ENCODE measurements at places on chromosomes 1 and 21.

DNA sequence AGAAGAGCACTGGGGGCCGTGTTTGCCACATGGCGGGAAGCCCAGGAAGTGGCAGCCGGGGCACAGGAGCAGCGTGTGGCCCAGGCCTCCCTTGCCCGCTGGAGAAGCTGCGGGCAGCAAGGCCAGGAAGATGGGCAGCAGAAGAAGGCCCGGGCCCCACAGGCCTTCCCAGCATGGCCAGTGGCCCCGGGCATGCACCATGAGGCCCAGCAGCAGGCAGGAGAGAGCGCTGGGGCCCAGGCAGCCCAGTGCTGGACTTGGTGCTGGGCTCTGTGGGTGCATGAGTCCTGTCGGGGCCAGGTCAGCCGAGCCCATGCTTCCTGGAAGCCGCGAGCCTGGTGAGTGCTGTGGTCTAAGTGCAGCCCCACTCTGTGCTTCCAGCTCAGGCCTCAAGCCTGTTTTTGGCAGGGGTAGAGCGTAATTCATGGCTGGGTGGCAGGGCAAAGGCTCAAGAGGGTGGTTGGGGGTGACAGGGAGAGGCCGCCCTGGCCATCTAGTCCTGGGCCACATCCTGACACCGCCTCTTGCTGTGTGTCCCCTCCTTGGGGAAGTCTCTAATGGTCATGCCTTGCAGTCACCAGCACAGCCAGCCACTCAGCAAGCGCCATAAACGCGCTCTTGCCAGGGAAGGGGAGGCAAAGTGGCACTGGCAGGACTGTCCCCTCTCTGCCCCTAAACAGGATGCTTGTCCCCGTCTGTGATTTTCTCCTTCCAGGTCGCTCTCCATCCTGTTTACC, 21.3 kb downstream of the MTHFR start:
- no peak for DNase-seq

DNA sequence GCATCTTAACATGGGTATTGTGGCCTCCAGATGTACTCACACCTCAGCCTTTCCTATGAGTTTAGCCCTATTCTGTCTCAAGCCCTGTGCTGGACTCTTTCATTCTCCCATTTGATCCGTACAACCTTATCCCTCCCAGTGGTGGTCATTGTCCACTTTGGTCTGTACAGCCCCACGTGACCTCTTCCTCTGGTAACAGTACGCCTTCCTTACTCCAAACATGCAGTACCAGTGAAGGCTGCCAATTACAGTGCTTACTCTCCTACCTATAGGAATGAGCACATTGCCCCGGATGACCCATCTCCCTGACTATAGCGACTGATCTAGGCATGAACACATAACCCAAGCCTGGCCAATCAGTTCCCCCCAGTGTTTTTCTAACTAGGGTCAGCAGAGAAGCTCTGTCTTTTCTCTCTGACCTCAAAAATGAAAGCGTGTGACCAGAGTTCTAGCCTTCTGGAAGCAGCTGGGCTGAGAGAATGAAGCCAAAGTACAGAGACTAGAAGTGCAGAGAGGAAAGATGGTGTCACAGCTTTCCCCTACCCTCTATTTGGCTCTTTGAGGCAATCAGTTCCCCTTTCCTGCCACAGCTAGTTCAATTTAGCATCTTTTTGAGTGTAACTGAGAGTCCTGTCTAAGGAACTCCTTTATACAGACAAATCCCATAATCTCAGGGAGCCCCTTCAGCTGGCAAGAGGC, 9.9 kb upstream of the QSOX1 start:
- DNase-seq = no peak

DNA sequence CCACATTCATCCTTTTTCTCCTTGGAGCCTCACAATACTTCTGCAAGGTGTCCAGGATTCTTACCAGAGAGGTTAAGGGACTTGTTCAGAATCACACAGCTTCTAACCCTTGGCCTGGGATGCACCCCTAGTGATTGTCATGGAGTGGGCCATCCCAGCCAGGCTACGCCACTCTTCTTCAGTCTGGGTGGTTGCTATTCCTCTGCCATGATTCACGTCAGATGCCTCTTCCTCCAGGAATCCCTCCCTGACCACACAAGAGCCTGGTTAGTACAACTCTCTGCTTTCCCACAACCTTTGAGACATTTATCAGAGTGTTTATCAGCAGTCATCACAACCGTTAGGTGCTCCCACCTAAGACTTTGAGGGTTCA, 121.8 kb downstream of the EPHB2 start:
- DNase-seq = no peak

DNA sequence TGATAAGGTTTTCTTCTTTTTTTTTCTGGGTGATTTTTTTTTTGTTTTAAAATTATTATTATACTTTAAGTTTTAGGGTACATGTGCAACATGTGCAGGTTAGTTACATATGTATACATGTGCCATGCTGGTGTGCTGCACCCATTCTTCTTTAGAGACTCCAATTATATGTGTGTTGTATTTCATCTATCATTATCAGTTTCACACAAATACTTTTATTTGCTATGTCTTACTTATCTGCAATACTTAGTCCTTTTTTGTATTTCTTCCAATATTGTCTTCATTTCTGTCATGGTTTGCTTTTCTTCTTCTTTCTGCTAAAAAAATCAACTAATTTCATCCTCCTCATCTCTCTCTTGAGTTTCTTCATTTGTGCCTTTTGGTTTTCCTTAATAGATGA, 3.9 kb upstream of the PDE4B start:
- no peak for DNase-seq

- DNase-seq = no peak
These were observed 178.3 kb downstream of the KCNJ6 start for GRCh38 chr21:37737996-37738395.

- DNase-seq = no peak
These were observed at the start of gene NEXN for GRCh38 chr1:77888081-77888780. Gene NEXN (plus strand): TSS chr1:77888624. CDS start chr1:77916107, 27,483 bp downstream.

DNA sequence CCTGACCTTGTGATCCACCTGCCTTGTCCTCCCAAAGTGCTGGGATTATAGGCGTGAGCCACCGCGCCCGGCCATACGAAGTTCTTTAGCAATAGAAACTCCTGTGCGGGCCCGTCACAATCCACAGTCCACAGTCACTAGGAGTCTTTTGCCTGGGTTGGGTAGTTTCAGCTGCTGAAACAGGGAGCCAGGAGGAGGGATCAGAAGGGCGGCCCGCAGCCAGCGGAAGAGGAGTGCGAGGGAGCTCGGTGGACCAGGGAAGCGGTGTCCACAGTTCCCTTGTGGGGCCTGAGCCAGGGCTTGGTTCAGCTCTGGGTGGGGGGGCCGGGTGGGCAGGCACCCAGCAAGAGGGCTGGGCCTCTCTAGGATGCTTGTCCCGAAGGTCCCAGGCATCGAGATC, 17.9 kb upstream of the HSPG2 start:
- no peak for DNase-seq

DNA sequence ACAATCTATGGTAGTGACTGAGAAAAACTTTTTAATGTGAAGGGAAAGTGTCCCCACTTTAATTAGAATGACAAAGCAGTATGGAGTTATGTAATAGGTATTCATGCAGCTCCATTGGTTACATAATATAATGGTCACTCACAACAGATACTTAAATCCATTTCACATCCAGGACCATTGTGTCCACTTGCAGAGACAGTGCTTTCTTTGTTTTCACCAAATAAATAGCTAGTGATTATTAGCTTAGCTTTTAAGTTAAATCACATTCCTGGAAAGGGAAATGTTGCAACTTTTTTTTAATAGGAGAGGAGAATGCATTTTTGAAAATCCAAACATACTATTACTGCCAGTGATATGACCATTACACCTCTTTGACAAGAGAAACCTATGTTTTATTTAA, 22.9 kb downstream of the RGL1 start:
- DNase-seq = no peak

- DNase-seq = no peak
These were observed 320.8 kb upstream of the USP24 start for GRCh38 chr1:55535724-55536544.

DNA sequence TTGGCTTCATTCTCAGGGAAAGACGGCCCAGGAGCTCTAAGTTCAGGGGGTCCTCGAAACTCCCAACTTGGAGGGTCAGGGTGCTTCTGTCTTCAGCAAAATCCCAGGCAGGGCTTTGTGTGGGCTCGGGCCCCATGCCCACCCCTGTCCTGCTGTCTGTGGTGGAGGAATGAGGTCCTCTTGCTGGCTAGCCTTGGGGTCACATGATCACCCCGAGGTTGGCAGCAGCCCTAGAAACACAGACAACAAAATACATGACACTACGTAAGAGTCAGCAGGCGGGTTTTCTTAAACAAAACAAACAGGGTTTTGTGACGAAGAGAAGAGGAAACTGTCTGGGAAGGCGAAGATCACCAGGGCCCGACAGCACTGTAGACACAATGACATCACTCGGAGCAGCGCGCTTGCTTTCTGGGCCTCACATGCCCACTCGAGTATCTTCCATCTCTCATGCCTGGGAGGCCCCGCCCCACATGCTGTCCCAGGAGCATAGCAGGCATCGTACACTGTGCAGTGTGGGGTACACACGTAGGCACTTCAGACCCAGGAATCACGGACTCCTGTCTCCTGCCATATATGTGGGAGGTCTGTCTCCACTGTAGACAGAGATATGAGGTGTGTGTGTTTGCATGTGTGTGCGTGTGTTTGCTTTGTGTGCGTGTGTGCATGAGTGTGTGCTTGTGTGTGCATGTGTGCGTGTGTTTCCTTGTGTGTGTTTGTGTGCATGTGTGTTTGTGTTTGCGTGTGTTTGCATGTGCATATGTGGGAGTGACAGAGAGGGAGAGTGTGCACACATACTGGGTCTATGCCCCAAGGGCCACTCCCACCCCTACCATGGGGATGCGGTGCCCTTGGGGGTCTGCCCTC, 94.7 kb downstream of the SIK1 start:
- no peak for DNase-seq

DNA sequence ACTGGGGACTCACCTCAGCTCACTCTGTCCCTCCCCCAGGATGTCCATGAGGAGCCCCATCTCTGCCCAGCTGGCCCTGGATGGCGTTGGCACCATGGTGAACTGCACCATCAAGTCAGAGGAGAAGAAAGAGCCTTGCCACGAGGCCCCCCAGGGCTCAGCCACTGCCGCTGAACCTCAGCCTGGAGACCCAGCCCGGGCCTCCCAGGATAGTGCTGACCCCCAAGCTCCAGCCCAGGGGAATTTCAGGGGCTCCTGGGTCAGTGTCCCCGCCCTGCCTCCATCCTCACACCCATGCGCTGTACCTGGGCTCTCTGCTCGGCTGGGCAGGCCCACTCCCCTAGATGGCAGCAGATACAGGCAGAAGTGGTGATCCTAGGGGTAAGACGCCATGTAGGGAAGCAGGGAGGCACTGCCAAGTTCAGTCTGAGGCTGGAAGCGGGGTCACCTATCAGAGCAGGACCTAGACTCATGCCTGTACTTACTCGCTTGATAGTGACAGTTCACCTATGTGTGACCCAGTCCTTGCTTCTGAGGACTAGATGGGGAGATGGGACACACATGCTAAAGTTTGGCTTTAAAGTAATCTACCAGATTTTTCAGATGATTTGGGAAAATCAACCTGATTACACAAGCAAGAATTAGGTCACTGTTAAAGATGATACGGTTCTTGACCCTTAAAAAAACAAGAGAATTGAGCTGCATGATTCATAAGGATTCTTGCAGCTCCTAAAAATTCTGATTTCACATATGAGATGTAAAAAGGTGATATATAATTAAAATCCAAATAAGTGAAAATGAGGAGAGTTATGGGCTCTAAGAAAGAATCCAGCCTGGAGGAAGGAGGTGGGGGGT, 38.7 kb downstream of the ETNK2 start:
- no peak for DNase-seq

DNA sequence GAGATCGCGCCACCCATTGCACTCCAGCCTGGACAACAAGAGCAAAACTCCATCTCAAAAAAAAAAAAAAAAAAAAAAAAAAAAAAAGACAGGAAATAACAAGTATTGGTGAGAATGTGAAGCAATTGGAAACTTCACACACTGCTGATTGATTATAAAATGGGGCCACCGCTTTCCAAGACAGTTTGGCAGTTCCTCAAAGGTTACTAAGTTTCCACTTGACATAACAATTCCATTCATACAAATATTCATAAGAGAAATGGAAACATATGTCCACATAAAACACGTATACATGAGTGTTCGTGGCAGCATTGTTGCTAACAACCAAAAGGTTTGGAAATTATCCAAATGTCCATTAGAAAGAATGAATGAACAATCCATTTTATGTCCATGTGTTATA, 26.3 kb downstream of the USP24 start:
- no peak for DNase-seq

- no peak for DNase-seq
These were observed 32.5 kb downstream of the THRAP3 start for GRCh38 chr1:36256558-36257374.

DNA sequence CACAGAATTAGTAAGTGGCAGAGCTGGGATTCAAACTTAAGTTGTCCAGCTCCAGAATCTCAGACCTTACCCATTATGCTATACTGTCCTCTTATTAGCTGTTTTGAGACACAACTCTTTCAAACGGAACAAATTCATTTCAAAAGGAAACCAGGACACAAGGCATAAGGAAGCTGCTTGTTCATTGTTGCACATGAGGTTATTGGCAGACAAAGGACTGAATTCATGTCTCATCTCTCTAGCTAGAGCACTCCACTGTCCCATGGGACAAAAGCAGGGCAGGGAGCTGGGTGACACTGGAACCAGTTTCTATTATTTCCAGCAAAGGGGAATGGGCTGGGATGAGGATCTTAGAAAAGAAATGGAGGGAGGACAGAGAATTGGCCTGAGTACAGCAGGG, 26.4 kb downstream of the CHI3L2 start:
- DNase-seq = no peak
